Activated gamma-delta T cell (primary cell): ENCODE measurements at places on chromosomes 4 and X.

- no peak for DNase-seq
Observed at GRCh38 chrX:10197279-10198210, 40.8 kb downstream of the CLCN4 start.

- no peak for DNase-seq
Observed at GRCh38 chr4:134160211-134160610, 41.4 kb downstream of the PABPC4L start.

GRCh38 chrX:155718972-155719586 lies 106.3 kb upstream of the TMLHE start:
- no peak for DNase-seq

DNA sequence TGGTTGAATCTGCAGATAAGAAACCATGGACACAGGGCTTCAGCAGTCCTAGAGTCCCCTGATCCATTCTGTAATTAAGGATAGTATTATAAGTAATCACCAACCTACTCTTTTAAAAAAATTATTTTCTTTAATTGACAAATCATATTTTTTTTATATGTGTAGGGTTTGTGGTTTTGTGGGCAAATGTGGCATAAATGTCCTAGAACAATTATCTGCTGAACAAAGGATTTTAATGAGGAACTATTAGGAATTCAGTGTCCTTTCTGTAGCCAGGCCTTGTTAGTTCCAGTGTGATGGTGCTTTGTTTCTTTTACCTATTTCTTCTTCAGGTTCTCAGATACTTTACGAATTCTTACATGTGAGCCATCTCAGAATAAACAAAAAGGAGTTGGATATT lies 32.4 kb downstream of the PRIMPOL start:
- no peak for DNase-seq

DNA sequence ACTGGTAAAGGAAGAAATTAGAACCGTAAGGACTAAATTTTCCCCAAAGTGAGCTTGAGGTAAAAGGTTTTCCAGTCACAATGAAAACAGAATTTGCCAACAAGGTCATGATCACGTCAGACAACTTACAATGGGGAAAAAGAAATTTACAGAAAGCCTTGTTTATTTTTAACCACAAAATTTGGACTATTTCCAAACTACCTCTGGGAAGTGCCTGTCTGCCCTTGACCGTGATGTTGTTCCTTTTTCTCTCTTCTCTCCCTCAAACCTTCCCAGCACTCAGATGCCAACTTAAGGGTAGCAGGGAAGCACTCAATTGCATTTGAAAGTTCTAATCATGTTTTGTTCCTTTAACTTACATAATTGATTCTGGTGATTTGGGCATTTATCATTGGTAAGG lies 32.5 kb downstream of the MEPE start:
- no peak for DNase-seq

- no peak for DNase-seq
Observed at GRCh38 chrX:55695227-55696018, 22.1 kb upstream of the RRAGB start.

- DNase-seq = peak; percentile 12
Observed at GRCh38 chr4:185127021-185127925, 15.8 kb upstream of the SLC25A4 start.

DNA sequence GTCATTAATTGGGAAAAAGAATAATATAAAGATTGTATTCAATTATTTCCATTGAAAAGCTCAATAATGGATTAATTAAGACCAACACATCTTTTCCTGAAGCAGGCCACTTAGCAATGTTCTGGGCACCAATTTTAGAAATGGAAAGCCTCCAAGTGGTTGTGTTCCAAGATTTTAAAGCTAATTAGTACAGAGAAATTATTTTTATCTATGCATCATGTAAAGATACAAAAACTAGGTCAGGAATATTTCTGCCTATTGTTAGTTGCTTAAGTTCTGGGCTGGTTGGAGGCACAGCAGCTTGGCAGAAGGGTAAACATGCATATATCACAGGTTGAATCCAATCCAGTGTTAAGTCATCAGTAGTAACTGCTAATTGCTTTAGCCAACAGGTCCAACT lies 101.9 kb downstream of the RASL11B start:
- DNase-seq = no peak

- no peak for DNase-seq
Observed at GRCh38 chrX:105269386-105269785, 48.9 kb upstream of the TEX13A start.

- DNase-seq = no peak
Observed at GRCh38 chr4:44221407-44221806, 227.2 kb downstream of the KCTD8 start.

GRCh38 chr4:159443975-159444374 lies 341.1 kb downstream of the RAPGEF2 start:
- DNase-seq = no peak

DNA sequence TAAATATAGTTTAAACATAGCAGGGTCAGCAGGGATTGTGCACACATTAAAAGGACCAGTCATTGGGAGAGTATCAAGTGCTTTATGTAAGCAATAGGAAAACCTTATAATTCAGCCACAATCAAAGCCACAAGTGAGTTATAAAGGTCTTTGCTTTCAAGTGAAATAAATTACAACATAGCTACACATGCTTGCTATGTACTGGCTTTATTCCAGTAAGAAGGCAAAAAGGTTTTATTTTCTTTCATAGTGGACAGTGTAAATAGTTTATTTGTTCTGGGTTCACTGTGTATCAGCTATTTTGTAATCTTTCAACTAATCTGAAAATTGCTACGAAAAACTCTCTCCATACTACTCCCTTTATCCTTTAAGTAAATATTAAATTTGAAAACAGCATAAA lies 691.4 kb downstream of the PCDH7 start:
- no peak for DNase-seq

DNA sequence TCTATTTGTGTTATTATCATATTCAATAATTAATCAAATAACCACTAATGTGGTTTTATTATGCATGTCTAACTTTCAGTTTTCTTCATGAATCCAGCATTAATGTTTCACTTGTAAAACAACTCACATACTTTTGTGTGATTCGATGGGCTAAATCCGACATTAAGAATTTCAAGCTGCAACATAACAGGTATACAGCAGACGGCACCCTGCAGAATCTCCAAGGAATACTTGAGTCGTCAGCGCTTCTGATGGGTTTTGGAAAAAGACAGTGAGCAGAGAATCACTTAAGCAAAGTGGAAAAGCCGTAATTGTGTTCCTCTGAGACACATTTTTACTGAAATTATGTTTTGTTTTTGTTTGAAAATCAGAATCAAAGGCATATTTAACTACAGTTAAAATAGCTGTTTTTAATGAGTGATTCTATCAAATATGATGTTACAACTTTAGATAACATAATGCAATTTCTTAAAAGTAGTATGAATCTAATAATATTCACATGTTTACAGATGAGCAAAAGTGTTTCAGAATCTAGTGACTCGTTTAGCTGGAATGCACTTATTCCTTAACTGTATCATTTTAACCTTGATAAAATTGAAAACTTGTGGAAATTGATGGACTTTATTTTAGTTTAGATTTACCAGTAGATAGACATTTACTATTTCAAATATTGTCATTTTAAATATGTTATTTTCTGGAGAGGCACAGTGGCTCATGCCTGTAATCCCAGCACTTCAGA lies 514.8 kb downstream of the CCSER1 start:
- DNase-seq = no peak

DNA sequence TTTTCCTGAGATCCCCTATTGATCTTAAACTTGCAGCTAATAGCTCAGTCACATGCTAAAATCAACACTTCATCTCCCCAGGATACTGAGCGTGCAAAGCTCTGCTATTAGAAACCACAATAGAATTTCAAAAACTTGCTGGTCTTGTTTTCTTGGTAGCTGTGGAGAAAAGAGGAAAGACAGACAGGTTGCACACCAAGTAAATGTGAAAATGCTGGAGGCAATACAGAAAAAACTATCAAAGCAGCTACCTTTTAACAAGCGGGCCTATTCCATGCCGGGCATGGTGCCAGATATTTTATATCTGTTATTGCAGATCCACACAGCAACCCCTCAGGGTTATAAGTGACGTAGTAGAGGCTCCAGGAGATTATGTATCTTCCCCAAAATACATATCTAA lies 171.9 kb downstream of the DCTD start:
- no peak for DNase-seq

GRCh38 chrX:153779891-153780677 lies 757 bp upstream of the SRPK3 start:
- no peak for DNase-seq

GRCh38 chrX:136752796-136753195 lies 27.9 kb downstream of the ARHGEF6 start:
- DNase-seq = no peak

DNA sequence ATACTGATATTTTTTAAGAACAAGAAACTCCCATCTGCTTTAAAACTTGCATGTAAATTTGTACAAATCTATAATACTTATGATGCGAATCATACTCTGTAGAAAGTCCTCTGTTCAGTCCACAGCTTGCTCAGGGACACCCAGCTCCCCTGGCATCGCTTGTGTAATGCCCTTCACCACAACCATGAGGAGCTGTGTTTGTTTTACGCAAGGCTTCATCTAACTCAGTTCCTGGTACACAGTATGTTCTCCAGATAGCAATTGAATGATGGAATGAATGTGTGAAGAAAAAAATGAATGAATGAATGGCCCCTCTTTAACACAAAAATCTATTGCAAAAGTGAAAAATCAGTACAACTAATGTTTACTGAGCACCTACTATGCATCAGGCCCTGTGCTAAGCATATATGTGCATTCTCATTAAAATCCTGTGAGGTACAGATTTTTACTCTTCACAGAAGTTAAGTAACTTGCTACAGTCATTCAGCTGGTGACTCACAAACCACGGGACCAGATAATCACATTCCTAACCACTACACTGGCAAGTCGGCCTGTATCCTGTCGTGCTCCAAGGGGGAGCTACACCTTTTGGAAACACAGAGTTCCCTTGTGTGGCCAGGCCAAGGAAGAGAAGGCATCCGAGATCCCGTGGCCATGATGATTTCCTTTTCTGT lies 58.7 kb upstream of the KDR start:
- DNase-seq = no peak

- DNase-seq = no peak
Observed at GRCh38 chr4:168101026-168101425, 8.7 kb downstream of the ANXA10 start.

DNA sequence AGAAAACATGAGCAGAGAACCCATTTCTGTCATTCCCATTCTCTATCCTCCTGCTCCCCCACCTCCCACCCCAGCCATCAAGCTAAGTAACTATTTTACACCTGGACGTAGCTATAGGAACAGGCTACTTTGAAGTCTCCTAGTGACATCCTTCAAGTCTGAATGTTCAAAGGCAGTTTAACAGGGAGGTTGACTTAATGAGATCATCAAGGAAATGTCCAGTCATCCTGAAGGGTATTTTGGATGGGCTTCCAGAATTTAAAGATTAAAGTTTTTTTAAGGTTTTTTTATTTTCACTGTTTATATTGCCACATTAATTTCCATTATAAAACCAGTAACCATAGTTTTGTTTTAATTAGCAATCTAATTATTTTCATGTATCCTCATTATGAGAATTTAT lies 41.1 kb downstream of the HPF1 start:
- DNase-seq = no peak

- DNase-seq = no peak
Observed at GRCh38 chrX:14591976-14592375, 62.6 kb downstream of the GLRA2 start.

DNA sequence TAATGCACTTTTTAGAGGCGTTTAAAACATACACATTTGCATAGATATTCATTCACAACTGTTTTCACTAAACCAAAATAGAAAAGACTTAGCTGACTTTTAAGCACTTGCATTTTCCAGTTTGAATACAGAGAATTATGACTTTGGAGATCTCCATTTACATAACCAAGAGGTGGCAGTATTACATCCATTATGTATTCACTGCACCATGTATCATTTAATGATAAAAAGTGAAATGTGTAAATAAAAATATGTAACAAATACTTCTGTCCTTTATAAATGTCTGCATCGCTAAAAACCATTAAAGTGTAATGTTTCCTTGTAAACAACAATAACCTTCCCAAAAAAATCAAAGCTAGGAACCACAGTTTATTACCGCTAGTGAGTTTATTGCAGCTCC lies 413.2 kb downstream of the FGF13 start:
- no peak for DNase-seq

DNA sequence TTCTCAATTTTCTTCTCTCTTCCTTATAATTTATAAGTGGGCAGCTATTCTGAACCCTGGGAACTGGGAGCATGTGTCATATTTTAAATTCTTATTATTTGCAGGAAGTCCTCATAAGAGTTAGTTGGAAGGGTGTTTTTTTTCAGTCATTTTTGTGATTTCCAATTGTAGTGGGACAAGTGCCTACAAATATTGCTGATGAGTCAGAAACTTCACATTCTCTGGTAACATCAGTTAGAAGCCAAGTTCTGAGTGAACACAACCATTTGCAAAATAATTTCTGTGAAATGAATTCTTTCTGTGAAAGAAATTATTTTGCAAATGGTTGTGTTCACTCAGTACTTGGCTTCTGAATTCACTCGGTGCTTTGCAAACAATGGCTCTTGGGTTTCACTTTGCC lies 20.8 kb upstream of the NWD2 start:
- no peak for DNase-seq

DNA sequence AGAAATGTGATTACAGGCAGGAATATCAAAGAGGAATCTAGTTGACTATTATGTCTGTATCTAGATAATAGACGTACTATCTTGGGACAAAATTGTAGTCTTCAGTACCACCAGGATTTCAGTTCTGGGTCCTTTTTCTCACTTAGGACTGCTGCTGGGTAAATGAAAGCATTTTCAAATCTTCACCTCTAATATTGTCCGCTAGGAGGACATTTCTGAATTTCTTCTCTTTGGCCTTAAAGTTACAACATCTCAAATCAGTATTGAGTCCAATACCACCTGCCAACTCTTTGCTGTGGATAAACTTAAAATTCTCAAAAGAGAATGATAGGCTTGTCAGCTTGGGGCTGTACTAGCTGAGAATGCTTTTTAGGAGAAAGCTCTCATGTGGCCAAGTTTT lies 6.0 kb downstream of the FGF16 start:
- DNase-seq = no peak

GRCh38 chrX:23936180-23936579 lies 28.4 kb downstream of the CXorf58 start:
- no peak for DNase-seq

GRCh38 chr4:124177647-124178425 lies 534.7 kb downstream of the ANKRD50 start:
- DNase-seq = no peak

DNA sequence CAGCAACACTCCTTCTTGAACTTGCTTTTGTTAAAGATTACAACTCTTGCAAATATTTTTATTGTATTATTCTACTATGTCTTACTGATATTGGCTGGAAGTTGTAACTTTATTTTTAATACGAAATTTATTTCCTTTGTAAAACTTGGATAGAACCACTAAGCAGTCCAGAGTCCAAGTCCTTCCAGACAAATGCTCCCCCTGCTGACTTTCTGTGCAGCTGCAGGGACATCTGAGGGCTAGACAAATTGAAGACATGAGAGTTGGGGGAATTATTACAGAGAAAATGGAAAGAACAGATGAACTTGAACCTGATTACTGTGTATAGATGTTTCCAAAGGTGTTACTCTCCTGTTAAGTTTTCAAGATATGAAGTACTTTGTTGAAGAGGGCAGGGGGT lies 238.8 kb downstream of the GRIA3 start:
- no peak for DNase-seq

GRCh38 chr4:54783402-54784110 lies 125.8 kb downstream of the KIT start:
- no peak for DNase-seq

GRCh38 chrX:110944751-110945675 lies 149.4 kb upstream of the CHRDL1 start:
- DNase-seq = no peak
